ENCODE measurements at places on chromosomes 5 and 9. TPM values are rescaled to one million over a fixed set of nuclear protein-coding genes. Genes with fewer than 3 reads are reported as not detected.

DNA sequence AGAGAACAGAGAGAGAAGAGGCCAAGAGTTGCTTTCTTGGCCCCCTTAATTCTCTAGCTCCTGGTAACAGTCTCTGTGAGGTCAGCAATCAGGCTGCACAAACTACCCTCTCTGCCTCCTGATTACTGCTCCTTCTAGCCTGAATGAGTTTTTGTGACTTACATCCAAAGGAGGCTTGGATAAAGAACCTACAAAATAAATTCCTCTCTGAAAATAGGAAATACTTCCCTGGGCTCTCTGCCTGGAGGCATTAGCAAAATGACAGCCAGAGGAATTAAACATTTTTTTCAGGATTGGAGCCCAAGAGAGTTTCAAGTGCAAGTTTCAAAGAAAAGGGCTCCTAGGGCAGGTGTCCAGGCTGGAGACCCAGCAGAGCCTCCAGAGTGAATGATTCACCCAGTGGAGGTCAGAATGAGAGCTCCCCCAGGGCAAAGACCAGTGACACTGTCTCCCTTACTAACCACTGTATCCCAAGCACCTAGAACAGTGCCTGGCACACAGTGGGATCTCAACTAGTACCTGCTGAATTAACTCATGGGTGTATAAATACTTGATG is 162.5 kb downstream of the SPOCK1 start:
- no peak for DNase-seq

The GOLGA2 gene
- total RNA-seq, result 90.3 TPM

- DNase-seq, result no peak
Measured at GRCh38 chr5:111200828-111201227, 23.4 kb upstream of the CAMK4 start.

DNA sequence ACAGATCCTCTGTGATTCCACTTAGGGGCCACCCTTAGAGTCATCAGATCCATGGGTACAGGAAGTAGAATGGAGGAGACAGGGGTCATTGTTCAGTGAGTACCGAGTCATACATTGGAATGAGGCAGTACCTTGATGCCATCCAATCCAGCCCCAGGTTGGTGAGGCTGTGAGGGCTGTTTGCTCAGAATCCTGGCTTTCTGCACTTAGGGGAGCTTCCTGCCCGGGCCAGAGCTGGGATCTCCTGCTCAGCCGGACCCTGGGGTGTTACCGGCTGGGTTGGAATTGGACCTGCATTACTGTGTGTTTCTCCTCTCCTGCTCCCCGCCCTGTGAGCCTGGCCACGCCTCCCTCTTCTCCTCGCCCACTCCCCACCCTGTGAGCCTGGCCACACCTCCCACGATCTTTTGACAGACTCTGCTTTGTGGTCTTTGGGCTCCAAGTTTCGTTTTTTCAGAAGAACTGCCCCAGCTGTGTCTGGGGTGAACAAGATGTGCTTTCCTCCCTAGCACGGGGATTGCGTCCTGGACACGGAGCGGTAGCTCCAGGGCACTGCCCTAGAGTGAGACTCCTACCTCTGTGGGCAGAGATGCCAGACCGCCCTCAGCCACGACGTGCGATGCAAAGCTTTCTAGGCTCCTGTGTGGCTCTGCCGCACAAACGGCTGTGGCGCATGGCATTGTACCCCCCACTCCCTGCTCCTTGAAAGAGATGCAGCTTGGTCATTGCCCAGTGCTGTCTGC is 15.4 kb downstream of the TRAF2 start:
- peak; percentile 83 for DNase-seq

DNA sequence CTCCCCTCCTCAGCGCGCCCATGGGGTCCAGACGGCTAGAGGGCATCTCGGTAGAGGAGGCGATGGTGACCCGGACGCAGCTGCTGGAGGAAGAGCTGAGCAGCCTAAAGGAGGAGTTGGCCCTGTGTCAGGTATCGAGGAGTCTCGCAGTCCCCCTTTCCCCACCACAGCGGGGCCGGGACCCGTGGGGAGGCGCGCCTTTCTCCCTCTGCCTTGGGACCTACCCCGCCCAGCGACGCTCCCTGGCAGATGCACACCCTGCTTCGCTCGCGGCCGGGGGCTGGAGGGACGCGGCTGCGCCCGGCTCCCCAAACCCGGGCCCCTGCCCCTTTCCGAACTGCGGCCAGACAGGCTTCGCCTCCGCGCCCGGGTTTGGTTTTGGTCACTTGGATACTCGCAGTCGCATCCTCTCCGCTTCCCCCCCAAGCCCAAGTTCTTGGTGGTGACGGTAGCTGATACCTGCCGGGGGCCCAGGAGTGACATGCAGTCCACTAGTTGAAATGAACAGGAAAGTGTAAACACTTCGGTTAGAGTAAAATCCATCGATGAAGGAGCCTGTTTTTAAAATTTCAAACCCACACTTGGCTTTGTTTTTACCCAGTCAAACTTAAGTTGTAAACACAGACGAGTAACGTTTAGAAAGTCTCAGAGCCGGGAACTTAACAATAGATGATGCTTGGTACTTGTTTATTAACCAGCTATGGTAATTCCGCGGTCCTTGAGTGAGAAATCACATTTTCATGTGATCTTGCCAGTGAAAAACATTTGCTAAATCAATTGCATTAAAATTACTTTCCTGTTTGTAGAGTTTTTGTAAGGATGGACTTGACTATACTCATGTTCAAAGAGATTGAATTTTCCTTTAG is 688 bp downstream of the CNTLN start:
- peak; percentile 29 for DNase-seq
